DMS 273 treated with DMSO at 0.1 percent for 48 hours (cell line): ENCODE measurements at places on chromosomes 6 and 20.

DNA sequence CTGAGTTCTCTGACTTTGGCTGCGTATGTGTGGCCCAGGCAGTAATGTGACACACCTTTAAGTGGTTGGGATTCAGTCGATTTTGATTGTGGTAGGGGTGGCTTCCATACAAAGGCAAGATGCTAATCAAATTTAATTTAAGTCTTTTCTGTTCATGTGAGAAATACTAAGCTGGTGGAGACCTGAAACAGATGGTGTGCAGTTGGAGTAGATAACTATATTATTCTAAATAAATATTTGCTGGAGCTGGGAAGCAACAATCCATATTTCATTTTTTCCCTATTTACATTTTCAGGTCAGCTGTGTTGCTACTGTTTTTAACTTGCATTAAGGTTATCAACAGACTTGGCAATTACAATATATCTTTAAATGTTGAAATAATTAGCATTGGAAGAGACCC, 67.4 kb upstream of the C20orf144 start:
- no peak for DNase-seq

- no peak for DNase-seq
Observed at GRCh38 chr20:53550280-53551187, 43.1 kb downstream of the ZNF217 start.

DNA sequence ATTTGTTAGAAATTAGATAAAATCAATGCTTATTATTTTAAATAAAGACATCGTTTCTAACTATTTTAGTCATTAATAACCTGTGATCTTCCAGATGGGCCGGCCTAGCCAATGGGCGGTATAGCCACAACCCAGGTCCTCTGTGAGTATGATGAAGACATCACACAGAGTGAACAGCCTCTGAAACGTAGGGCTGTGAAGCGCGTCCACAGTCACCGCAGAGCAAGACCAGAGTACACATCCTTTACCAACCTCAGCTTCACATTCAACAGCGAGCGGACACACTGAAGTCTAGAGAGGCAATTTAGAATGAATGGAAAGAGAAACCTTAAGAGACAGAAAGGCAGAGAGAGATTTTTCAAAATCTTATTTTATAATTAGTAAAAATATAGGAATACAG, 125.0 kb upstream of the RPS6KA2 start:
- DNase-seq, result no peak

DNA sequence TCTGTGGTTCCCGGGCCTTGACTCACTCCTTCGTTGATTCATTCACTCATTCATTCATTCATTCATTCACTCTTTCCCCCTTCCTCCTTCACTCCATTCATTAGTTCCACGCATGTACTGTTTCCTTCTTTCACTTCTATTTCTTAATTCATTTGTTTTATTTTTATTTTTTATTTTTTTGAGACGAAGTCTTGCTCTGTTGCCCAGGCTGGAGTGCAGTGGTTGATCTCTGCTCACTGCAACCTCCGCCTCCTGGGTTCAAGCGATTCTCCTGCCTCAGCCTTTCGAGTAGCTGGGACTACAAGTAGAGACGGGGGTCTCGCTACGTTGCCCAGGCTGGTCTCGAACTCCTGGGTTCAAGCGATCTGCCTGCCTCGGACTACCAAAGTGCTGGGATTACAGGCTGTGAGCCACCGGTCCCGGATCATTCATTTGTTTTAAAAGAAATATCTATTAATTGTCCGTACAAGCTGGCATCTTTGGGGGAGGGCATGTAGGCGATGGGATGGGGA, 427 bp upstream of the NFKBIE start:
- no peak for DNase-seq
